ENCODE measurements at places on chromosomes 11 and 22.

DNA sequence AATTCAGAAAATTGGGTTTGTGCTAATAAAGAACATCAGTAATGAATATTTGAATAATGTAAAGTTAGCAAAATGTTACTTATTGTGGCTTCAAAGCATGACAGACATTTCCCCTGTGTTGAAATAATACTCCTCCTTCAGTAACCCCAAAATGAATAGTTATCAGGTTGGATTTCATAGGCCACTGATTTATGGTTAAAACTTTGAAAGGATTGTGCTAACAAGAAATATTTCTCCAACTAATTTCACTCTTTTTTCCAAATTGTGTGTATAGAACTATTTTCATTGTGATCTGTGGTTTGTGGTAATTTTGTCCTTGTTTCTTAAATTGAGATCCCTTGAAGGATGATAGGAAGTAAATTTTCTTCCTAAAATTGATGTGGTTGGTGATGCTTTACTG is 7.9 kb downstream of the DDX10 start:
- no peak for DNase-seq

- DNase-seq = no peak
These were observed 116.6 kb upstream of the THY1 start for GRCh38 chr11:119539583-119539982.

GRCh38 chr11:14362611-14363010 is 3.6 kb upstream of the RRAS2 start:
- DNase-seq = no peak

GRCh38 chr11:123137431-123138224 is 57.4 kb downstream of the CLMP start:
- peak; percentile 3 for DNase-seq

DNA sequence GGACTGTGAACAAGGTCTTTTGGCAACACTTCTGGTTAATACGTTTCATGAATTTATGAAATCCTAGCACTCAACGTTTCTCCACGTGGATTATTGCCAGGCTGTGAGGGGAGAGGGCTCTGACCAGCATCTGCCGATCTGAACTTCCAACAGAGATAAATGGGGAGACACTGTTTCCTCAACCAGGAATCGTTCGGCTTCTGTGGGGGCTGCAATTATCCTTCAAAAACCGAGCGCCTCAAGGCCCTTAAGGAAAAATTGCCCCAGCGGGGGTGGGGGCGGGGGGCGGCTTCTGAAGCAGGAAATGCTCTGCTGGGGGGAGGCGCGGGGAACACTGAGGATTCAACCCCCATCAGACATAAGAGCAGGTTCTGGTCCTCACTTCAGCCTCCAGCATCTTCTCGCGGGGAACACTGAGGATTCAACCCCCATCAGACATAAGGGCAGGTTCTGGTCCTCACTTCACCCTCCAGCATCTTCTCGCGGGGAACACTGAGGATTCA is 155.6 kb downstream of the BRD1 start:
- DNase-seq = no peak
